ENCODE measurements at places on chromosomes 2 and 18. TPM values are rescaled to one million over a fixed set of nuclear protein-coding genes. Genes with fewer than 3 reads are reported as not detected.

SULT1C4 gene
- polyA plus RNA-seq = 16.6 TPM

LHCGR gene
- 0.15 TPM for polyA plus RNA-seq

FSHR gene
- polyA plus RNA-seq = 0.43 TPM

ANKRD30B gene
- 0.06 TPM for polyA plus RNA-seq

PLCD4 gene
- polyA plus RNA-seq = 63.0 TPM

METTL5 gene
- 57.5 TPM for polyA plus RNA-seq

KANSL3 gene
- 32.4 TPM for polyA plus RNA-seq

LCT gene
- not detected for polyA plus RNA-seq

ALK gene
- polyA plus RNA-seq = 0.03 TPM

LOXHD1 gene
- 3.2 TPM for polyA plus RNA-seq

EMILIN1 gene
- polyA plus RNA-seq = 61.4 TPM

NTSR2 gene
- polyA plus RNA-seq = not detected

UGT1A7 gene
- not detected for polyA plus RNA-seq

POTEE gene
- polyA plus RNA-seq = 0.10 TPM

ASIC4 gene
- 0.47 TPM for polyA plus RNA-seq

SAG gene
- 0.10 TPM for polyA plus RNA-seq

LYG1 gene
- polyA plus RNA-seq = 2.8 TPM

KCNIP3 gene
- polyA plus RNA-seq = 7.9 TPM

- peak; percentile 57 for DNase-seq
These were observed 77.5 kb downstream of the OSBPL6 start for GRCh38 chr2:178271629-178272333.

- DNase-seq = no peak
These were observed 6.4 kb downstream of the PSME4 start for GRCh38 chr2:53964257-53964952.

DNA sequence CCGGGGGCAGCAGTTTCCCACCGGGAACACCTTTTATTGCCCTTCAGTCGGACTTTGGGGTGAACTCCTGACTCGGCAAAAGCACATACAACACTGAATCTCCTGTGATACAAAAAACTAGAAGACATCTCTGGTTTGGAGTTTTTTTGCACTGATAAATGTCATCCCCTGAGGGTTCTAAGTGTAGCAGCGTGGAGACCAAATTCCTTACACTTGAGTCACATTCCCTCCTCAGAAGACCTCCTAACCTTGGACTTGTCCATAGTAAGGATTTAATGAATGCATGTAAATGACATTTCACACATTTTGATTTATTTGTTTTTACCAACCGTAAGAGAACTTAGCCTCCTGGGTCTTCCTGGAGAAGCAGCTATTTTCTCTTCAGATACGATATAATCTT is 54.0 kb upstream of the GPR45 start:
- DNase-seq = no peak

GRCh38 chr2:101012706-101013181 is 10.7 kb downstream of the RPL31 start:
- no peak for DNase-seq

GRCh38 chr2:171999604-172000469 is at the start of gene METAP1D:
METAP1D (plus strand) TSS chr2:171999953; CDS start chr2:171999970, 17 bp downstream.
- DNase-seq = peak; percentile 62

DNA sequence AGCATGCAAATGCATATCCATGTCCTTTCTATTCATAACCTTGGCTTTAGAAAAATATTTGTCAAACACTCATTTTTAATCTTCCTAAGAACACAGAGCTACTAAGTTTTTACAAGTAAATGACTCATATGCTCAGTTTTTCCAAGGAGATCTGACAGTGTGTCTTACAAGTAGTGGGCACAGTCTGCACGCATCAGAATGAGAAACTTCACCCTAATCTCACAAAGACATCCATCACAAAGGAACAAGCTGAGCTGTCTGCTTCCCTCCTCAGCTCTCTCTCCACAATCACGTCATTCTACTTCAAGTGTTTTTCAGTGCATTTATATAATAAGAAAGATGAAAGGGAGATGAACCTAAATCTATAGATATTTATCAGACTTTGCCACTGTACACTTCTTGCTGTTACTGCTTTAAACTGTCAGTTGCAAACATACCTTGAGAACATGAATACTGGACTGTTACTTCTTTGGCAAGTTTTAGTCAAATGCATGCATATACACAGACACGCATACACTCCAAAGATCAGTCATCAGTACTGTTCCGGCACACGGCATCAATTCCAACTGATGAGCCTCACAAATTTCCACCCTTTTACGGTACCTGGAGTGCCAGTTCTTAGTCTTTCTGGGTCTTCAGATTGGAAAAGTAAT is 75.7 kb downstream of the RBMS1 start:
- DNase-seq = no peak

DNA sequence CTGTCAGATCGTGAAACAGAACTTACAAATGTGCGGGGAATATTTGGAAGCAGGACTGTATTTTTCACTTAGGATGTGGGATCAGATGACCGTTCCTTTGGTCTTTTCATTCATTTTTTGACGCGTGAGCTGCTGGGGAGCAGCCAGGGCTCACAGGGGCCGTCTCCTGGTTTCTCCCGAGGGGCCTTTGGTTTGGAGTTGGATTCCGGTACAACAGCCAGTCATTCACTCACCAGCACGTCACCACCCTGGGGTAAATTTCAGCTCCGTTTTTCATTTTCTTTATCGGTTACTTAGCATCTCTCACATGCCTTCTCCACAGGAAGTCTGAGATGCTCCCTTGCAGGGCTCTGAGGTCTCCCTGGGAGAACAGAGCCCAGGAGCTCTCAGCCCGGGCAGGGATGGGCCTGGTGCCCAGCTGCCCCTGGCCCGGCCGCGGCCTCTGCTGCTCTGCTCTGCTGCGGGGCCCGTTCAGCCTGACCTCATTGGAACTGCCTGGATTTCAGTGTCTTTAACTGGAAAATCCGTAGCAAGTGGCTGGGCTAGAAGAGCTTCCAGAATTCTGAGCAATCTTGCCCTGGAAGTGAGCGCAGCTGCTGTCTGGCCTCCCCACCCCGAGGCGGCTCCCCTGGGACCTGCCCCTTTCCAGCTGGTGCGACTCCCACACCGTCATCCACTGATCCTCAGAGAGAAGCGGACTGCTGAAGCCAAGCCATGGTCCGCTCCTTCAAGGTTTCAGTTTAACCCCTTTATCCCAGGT is 335.6 kb downstream of the EIPR1 start:
- peak; percentile 13 for DNase-seq

GRCh38 chr2:19525313-19525712 is 166.9 kb upstream of the OSR1 start:
- DNase-seq = no peak

- no peak for DNase-seq
These were observed 459 bp upstream of the ESPNL start for GRCh38 chr2:238099714-238100048.

GRCh38 chr2:5959836-5960820 is 267.9 kb downstream of the SOX11 start:
- DNase-seq = no peak

- no peak for DNase-seq
These were observed 59.2 kb upstream of the IGFBP2 start for GRCh38 chr2:216574046-216574445.

DNA sequence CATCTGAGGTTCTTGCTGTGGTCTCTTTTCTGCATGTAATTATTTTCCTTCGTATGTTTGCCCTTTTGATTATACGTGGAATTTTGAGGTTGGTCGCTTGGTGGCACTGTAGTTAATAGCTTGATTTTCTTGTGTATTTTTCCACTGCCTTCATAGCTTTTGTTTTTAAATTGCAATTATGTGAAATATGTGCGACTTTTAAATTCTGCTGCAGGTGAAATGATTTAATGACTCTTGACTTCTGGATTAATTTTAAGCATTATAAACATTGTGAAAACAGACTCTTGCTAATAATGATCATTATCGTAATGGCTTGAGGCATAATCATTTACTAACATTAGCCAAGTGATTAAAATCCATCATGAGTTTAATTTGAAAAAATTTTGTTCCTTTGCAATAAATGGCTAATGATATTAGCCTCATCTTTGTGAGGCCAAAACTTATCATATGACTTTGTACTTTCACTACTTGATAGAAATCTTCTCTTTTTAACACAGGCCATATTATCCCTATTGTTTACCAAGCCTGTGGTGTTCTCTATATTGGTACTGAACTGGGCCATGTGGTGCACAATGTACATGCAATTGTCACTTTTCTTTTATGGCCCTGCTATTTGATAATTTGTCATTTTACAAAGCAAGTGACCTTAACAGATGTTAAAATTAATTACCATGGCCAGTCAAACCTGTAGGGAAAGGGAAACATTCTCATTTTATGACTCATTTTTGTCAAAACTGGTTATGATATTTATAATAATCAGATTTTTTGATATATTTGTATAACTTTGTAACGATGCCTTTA is 62.8 kb upstream of the NEUROD1 start:
- peak; percentile 45 for DNase-seq

- DNase-seq = no peak
These were observed 167.3 kb downstream of the SEPTIN10 start for GRCh38 chr2:109446278-109447131.

DNA sequence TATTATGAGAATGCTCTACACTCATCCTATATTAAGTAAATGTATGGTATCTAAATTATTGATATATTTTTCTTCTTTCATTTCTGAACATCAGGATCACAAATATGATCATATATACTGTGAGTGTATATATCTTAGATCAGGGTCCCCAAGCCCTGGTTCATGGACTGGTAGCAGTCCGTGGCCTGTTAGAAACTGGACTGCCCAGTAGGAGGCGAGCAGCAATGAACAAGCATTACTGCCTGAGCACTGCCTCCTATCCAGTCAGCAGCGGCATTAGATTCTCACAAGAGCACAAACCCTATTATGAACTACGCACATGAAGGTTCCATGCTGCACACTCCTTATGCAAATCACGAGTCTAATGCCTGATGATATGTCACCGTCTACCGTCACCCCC is 1247.1 kb upstream of the NXPH2 start:
- DNase-seq = no peak

GRCh38 chr18:14179306-14179705 is 47.1 kb upstream of the ZNF519 start:
- no peak for DNase-seq

DNA sequence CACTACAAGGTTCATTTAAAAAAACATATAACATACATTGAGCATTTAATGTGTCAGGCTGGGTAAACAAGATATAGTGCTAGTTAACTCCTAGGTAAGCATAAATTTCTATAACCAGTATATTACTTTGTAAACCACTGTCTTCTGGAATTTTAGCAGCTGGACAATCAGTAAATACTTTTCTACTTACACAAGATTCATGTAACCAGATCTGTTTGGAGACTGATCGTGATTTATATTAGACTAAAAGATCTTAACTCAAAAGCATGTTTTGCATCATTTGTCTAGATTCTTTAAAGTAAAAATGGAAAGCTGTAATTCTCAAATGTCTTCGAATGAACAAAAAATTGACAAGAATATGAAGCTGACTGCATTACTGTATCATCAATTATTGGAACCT is 941 bp upstream of the SGO2 start:
- DNase-seq = no peak

DNA sequence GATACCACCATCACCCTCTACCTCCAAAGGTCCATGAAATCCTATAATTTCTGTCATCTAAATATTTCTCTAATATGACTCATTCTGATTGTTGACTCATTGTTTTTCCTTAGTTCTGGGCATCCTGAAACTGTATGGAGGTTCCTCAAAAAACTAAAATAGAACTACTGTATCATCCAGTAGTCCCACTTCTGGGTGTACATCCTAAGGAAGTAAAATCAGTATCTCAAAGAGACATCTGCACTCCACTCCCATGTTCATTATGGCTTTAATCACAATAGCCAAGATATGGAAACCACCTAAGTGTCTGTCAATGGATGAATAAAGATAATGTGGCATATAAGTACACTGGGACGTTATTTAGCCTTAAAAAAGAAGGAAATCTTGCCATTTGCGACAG is 125.8 kb upstream of the MYO3B start:
- no peak for DNase-seq

DNA sequence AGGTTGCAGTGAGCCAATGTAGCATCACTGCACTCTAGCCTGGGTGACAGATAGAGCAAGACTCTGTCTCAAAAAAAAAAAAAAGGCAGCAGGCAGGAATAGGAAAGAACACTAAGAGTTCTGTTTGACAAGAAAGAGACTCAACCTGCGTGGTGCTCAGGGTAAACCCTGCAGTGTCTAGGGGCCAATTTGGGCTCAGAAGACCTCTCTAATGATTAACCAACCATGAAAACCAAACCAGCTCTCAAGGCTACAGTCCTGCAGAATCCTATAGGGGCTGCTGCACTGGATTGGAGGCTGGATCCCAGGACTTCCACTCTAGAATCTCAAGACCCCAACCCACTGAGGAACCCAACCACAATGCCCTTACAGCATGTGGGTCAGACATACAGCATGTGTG is 2.4 kb downstream of the TRABD2A start:
- no peak for DNase-seq

GRCh38 chr2:72211777-72212485 is 64.3 kb upstream of the CYP26B1 start:
- DNase-seq = no peak

DNA sequence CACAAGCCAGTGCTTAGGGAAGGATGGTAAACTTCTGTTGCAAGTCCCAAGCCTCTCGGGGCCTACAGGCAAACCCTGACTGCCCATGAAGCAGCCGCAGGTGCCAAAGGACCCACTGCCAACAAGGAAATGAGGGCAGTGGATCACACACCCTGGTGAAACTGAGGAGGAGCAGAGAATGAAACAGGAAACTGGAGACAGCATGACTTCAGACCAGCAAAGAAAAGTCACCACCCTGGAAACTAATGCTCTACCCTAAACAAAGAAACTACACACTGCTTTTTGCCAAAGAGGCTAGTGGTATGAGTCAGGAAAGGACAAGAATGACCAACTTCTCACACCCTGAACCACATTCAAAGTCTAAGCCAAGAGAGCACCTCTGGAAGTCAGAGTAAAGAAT is 97.2 kb downstream of the MYO5B start:
- DNase-seq = no peak

- DNase-seq = no peak
These were observed 121.5 kb upstream of the RASGRP3 start for GRCh38 chr2:33354981-33355380.

DNA sequence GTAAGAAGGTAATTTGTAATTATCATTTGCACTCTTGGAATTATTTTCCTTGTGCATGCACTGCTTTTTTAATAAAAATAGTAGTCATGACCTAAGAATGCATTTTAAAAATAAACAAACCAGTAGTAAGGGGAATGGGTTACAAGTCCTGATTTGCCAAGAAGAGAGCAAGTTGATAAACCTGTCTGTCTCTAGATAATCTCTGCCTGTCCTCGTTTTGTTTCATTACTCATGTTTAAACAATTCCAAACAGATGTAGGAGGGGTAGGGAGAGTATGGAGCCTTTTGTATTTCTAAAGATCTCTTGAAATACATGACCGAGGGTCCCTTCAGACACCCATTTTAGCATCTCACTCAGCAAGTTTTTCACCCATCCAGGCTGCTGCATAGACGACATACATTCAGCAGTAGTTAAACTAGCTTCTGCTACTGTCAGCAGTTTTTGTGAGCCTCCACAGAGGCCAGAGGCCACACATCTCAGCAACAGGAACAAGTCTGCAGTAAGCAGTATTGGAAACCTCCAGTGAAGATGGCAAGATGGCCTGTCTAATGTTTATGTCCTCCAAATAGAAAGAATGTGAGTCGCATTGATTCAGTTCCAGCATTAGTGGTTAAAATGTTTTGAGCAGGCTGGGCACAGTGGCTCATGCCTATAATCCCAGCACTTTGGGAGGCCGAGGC is 2.3 kb upstream of the EXOC6B start:
- DNase-seq = no peak

GRCh38 chr2:191013682-191013931 is 364 bp downstream of the STAT1 start:
- DNase-seq = no peak

Data from forelimb muscle (tissue), 1 donor.